ENCODE measurements at places on chromosomes 2 and 18. TPM values are rescaled to one million over a fixed set of nuclear protein-coding genes. Genes with fewer than 3 reads are reported as not detected.

PLA2R1 gene
- total RNA-seq, result 27.0 TPM

B3GNT7 gene
- 0.27 TPM for total RNA-seq

KLHL30 gene
- total RNA-seq, result 0.33 TPM

NDC80 gene
- total RNA-seq, result 5.0 TPM

IL18R1 gene
- total RNA-seq, result 6.8 TPM

CXCR1 gene
- total RNA-seq, result not detected

IWS1 gene
- total RNA-seq, result 37.7 TPM

DPYSL5 gene
- not detected for total RNA-seq

SP9 gene
- total RNA-seq, result not detected

CTAGE1 gene
- total RNA-seq, result not detected

GTF2A1L gene
- not detected for total RNA-seq

ATRAID gene
- 216 TPM for total RNA-seq

DAW1 gene
- total RNA-seq, result not detected

GAL3ST2 gene
- 0.25 TPM for total RNA-seq

SULT1C2 gene
- 0.27 TPM for total RNA-seq

STAMBP gene
- total RNA-seq, result 34.2 TPM

IFIH1 gene
- 7.7 TPM for total RNA-seq

ZSWIM2 gene
- not detected for total RNA-seq

MLPH gene
- 5.2 TPM for total RNA-seq

Measured in fibroblast of the aortic adventitia (primary cell).